ENCODE measurements at places on chromosomes 6 and 20.

GRCh38 chr6:139490482-139490881 lies 116.0 kb upstream of the CITED2 start:
- DNase-seq: no peak

DNA sequence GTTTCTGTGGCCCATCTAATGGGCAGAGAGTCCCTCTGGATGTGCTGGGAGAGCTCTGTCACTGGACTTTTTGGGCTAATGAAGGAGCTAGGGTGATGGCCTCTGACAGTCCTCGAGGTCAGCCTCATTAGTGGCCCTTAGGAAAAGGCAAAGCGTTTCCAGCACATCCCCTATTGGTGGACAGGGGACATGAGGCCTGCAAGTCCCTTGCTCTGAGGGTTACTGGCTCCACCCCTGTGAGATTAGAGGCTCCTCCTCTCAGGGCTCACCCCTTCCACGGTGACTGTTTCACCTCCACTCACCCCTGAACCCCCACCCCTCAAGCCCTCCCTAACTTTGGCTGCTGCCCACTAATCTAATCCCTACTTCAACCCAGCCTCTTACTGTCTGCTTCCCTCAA lies 12.8 kb upstream of the FANCE start:
- DNase-seq: no peak

GRCh38 chr6:13398421-13398994 lies 70.2 kb upstream of the TBC1D7 start:
- no peak for DNase-seq

- DNase-seq: no peak
These were observed 38.1 kb downstream of the BICRAL start for GRCh38 chr6:42819803-42820511.

- DNase-seq: no peak
These were observed 7.7 kb upstream of the KLHL31 start for GRCh38 chr6:53673162-53673727.

DNA sequence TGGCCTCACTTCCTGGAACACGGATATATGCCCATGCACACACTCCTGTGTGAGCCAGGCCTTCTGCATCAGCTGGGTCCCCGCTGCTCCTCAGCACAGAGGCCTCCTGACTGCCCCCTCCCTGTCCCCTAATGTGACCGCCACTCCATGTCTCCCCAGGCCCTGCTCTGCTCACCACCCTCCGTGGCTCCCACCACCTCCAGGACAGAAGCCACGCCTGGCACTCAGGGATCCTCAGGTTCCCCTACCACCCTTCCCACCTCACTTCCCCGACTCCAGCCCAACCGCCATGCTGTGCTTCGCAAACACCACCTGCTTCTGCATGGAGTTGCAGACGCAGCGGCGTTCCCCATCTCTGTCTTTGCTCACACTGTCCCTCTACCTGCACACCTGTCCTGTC lies 4.3 kb upstream of the SRC start:
- DNase-seq: no peak

DNA sequence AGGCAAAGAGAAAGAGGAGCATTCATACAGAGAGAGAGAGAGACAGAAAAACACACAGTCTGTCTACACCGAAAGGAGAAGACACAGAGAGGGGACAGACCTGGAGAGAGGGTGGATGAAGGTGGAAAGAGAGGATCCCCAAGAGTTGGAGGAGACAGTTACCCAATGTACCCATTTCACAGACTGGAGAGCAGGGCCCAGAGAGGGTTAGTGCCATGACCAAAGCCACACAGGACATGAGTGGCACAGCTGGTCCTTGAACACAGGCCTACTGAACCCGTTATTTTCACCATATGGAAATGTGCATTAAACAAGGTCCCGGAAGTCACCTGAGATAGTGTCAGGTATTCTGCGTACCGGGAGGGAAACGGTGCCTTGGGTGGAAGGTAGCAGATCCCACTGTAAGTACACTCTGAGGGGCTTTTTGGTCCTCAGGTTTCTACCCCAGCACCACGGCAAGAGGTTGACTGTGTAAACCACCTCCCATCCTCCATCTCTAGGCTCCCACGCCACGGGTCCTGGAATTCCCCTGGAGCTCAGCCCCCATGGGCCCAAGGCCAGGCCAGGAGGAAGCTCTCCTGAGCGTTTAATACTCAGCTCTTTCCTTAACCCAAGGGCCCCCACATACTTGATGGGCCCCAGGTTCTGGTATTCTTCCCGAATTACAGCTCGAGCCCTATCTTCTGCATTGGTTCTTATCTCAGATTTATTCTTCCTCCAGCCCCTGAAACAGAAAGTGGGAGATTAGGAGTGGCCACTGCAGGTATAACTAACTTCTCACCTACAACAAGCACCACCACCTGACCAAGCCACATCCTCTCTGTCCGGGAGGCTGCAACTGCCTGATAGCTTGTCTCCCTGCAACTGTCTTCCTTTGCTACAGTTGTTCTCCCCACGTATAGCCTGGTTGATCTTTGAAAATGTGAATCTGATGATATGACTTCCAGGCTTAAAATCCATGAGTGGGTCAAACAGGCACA lies 38.4 kb upstream of the OCSTAMP start:
- no peak for DNase-seq

GRCh38 chr6:21808045-21808470 lies 214.5 kb downstream of the SOX4 start:
- no peak for DNase-seq

- no peak for DNase-seq
These were observed 43.8 kb upstream of the GPR6 start for GRCh38 chr6:109934293-109934692.

DNA sequence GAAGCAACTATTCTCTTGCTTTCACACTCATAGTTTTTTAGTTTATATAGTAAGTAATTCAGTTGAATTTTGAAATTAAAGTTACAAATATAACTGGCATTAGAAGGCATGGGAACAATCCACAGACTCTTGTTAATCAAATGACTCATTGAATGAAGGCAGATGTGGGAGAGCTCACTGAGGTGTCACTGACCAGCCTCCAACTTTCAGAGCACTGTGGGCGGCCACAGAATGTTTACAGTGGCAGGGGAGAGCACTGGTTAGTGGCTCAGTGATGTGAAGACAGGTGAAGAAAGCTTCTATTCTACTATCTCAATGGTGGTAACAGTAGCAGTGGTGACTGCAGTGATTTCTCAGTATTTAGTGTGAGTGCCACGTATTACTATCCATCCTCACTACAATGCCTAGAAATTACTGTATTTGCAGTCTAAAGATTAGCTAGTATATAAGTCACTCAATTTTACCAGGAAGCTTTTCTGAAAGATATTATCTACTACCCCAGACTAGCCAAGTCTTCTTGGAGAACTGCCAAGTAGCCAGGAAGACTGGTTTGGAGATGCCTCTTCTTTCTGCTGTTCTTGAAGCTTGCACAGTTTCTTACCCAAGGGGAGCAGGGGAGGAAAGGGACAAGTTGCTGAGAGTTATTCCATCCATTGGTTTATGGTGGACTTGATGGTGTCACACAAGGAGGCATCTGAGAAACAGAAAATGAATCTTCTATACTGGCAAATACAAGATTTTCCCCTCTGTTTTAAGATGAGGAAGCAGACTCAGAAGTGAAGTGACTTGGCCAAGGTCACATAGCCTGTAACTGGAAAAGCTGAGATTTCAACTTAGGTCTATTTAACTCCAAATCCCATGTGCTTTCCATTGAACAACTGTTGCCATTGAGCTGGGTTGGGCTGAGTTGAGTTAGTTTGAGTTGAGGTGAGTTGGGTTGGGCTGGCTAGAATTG lies 231.2 kb downstream of the ANKRD60 start:
- DNase-seq: no peak

GRCh38 chr6:166499350-166500163 lies 86.9 kb downstream of the RAMACL start:
- DNase-seq: no peak

DNA sequence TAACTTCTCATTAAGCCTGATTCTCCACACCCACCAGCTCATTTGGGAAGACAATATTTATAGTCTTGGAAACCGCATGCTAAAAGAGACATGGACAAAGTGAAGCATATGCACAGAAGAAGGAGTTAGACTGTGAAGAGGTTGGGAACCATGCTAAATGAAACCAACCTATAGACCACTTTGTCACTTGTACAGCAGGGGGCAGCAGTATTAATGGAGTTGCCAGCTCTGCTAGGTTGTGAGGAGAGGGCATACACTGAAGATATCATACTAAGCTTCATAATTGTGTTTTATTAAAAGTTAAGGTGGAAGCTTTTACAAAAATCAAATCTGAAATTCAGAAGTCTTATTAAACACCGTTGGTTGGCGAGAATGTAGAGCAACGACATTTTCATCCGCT lies 38.3 kb upstream of the HMGCLL1 start:
- no peak for DNase-seq

- no peak for DNase-seq
These were observed 293.5 kb downstream of the UTRN start for GRCh38 chr6:144578385-144579350.

- DNase-seq: no peak
These were observed 5.7 kb upstream of the NHSL1 start for GRCh38 chr6:138504764-138505689.

GRCh38 chr20:45515147-45515913 lies at the start of gene SPINT3:
Gene SPINT3 (minus strand): TSS chr20:45515622. CDS start chr20:45515608, 14 bp downstream.
- DNase-seq: no peak

DNA sequence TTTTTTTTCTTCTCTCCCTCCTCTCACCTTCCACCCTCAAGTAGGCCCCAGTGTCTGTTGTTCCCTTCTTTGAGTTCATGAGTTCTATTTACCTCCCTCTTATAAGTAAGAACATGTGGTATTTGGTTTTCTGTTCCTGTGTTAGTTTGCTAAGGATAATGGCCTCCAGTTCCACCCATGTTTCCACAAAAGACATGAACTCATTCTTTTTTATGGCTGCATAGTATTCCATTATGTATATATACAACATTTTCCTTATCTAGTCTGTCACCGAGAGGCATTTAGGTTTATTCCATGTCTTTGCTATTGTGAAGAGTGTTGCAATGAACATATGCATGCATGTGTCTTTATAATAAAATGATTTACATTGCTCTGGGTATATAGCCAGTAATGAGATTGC lies 147.9 kb downstream of the PDE7B start:
- DNase-seq: no peak

DNA sequence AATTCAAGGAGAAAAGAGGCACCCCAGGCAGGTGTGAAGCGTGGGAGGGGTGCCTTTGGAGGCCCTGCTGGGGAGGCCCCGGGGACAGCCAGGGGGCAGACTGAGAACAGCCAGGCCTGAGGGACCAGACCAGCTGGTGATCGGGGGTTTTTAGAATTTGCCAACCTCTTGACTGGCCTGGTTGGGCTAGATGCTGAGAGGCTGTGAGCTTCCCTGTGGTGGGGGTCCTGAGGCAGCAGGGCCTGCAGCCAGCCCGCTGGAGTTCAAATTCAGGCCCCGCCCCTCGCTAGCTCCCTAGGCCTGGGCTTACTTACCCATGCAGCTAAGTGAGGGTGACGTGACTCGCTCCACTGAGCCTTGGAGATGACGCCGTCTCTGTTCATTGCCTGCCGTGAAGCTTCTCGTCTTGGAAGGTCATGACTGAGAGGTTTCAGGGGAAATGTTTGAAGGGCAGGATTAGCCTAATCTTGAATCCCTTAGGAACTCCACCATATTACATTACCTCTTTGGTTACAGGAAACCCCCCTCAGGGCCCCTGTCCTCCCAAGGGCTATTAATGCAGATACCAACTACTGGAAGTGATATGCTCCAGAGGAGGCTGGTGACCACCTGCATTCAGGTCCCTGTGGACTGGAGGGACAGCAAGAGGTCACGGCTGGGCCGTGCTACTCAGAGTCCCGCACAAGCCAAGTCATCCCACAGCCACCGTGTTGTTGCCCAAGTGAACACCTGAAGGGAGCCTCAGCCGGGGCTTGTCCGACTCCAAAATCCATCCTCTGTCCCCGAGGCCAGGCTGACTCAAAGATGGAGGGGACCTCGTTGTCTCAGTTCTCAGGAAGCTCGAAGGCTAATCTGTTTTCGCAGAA lies 73.9 kb upstream of the DUSP22 start:
- no peak for DNase-seq

DNA sequence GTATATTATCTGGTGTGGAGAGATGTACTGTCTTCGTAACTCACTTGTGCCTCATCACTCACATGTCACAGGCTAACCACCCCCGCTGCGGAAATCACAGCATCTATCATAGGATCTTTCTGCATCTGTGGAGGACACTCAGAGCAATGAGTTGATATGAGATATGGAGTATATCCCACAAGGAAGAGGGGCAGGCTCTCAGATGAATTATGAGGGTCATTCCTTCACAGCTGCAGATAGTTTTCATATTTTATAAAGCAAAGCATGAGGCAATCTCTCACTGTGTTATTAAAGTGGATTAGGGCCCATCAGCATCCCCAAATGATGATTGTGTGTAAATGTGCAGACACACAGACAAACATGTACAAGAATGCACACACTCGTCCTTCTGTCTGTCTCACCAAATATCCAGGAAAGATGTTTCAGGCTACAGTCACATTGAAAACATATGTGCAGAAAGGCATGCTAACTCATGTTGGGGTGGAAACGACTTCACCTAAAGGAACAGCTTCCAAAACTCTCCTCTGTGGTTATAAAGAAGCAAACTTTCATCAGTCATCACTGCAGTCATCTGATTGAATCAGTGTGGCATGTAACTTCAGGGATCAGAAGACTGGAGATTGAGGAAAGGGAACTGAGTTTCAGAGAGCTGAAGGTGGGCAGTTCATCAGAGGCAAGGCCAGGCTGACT lies 164.7 kb downstream of the FOXC1 start:
- DNase-seq: no peak

DNA sequence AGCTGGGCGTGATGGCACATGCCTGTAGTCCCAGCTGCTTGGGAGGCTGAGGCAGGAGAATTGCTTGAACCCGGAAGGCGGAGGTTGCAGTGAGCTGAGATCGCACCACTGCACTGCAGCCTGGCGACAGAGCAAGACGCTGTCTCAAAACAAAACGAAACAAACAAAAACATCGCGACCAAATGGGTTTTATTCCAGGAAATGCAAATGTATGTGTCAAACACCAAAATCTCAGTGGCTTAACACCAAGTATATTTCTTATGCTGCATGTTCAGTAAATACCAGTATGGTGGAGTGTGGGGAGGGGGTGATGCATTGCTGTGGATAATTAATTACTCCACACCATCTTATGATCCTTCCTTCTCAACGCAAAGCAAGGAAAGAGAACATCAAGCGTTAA lies 28.1 kb downstream of the ACTR5 start:
- no peak for DNase-seq

- no peak for DNase-seq
These were observed 166.8 kb downstream of the BCAS1 start for GRCh38 chr20:53903652-53903987.

GRCh38 chr6:169701311-169701953 lies 397 bp downstream of the WDR27 start:
- DNase-seq: no peak

GRCh38 chr6:96963403-96963802 lies 38.9 kb downstream of the KLHL32 start:
- DNase-seq: no peak

- no peak for DNase-seq
These were observed 6.8 kb downstream of the HSPA12B start for GRCh38 chr20:3739054-3739925.

- no peak for DNase-seq
These were observed 94.4 kb downstream of the SESN1 start for GRCh38 chr6:109000289-109000688.

GRCh38 chr6:100435299-100435698 lies 29.4 kb downstream of the SIM1 start:
- DNase-seq: no peak

Measured in nucleus accumbens (tissue), 56 donors.